Chondrocyte (in vitro differentiated cells): ENCODE measurements at places on chromosomes 4 and X.

GRCh38 chrX:134654398-134655012 lies 3.8 kb downstream of the PLAC1 start:
- H3K4me1 ChIP-seq = no peaks in the 10 kb centered on the region
- H3K27me3 ChIP-seq = no peaks in the 10 kb centered on the region
- H3K4me3 ChIP-seq = no peak overlapping the region
- no peak overlapping the region for H3K27ac ChIP-seq

DNA sequence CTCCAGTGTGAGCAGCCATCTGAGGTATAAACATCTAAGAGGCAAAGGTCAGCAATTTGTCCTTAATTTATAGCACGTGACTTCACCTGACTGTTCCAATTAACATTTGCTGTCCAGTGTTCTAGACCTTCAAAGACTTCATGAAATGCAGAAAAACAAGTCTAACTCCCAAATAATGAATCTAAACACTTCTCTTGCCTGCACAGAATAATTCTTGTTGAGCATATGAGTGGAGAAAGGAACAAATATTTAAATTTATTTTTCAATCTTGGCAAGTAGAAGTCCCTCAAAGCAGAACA lies 12.0 kb downstream of the RFC1 start:
- H3K27ac ChIP-seq = peak overlapping the region; percentile 90
- H3K4me3 ChIP-seq = peak overlapping the region; percentile 57
- H3K36me3 ChIP-seq = peaks cover 11% of the 10 kb centered on the region

GRCh38 chr4:139403462-139403861 lies 50.5 kb upstream of the RAB33B start:
- no peak overlapping the region for H3K4me3 ChIP-seq
- H3K36me3 ChIP-seq = peaks cover 12% of the 10 kb centered on the region
- DNase-seq = no peak
- H3K27me3 ChIP-seq = no peaks in the 10 kb centered on the region
- no peaks in the 10 kb centered on the region for H3K4me1 ChIP-seq
- no peak overlapping the region for H3K27ac ChIP-seq

GRCh38 chr4:55355555-55355954 lies 9.5 kb downstream of the SRD5A3 start:
- DNase-seq = no peak
- H3K27ac ChIP-seq = no peak overlapping the region
- H3K4me1 ChIP-seq = peaks cover 32% of the 10 kb centered on the region
- no peaks in the 10 kb centered on the region for H3K27me3 ChIP-seq
- peaks cover 12% of the 10 kb centered on the region for H3K36me3 ChIP-seq

DNA sequence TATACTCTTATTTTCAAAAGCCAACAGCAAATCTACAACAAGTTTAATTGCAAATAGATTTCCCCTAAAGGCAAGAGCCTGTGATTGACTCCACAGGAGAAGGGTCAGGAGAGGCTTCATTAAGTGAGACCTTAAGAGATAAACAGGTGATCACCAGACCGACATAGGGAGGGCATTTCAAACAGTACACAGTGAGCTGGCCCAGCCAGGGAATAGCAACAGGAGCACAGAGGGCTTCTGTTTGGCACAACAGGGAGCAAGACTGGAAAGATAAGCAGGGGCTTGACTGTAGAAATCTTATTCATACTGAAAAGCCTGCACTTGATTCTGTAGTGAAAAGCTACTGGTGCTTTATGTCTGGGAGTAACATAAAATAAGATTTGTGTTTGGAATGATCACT lies 3.9 kb downstream of the RUFY3 start:
- no peaks in the 10 kb centered on the region for H3K36me3 ChIP-seq
- no peak for DNase-seq
- no peaks in the 10 kb centered on the region for H3K27me3 ChIP-seq

GRCh38 chrX:24241822-24242648 lies 71.8 kb downstream of the SUPT20HL2 start:
- H3K27ac ChIP-seq = peak overlapping the region; percentile 91
- no peak for DNase-seq
- H3K36me3 ChIP-seq = no peaks in the 10 kb centered on the region
- H3K4me3 ChIP-seq = peak overlapping the region; percentile 36

DNA sequence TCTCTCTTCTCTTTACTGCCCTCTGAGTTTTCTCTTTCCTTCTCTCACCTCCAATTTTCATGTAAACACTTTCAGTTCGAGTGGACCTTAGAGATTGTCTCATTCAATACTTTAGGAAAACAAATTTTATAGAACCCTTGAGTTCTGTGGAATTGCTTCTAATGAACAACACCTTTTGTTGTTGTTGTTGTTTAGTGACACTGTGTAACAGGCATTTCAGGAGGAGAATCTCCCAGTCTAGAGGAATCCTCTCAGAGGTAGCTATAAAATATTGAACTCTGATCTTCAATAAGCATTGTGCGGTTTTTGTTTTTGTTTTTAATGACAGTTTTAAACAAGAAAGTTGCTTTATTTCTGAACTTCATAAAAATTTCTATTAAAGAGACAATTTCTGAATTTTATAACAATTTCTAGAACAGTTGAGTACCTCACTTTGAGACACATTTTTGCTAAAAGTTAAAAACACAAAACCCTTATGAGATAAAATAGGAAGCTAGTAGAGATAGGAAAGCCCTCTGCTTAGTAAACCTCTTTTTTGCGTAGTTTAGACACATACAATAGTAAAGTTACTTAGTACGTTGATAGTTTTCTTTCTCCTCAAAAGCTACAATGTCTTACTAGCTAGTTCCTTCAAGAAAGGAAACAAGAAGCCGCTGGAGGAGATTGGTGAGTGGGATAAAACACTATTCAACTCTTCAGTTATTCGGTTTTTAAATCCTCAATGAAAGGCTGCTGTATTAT lies 38.8 kb downstream of the CLCN3 start:
- H3K27ac ChIP-seq = peak overlapping the region; percentile 99
- no peaks in the 10 kb centered on the region for H3K27me3 ChIP-seq
- H3K4me3 ChIP-seq = peak overlapping the region; percentile 77
- DNase-seq = no peak

- DNase-seq = no peak
- no peaks in the 10 kb centered on the region for H3K4me1 ChIP-seq
- no peak overlapping the region for H3K27ac ChIP-seq
These were observed 281.0 kb downstream of the BMPR1B start for GRCh38 chr4:95038791-95039190.

DNA sequence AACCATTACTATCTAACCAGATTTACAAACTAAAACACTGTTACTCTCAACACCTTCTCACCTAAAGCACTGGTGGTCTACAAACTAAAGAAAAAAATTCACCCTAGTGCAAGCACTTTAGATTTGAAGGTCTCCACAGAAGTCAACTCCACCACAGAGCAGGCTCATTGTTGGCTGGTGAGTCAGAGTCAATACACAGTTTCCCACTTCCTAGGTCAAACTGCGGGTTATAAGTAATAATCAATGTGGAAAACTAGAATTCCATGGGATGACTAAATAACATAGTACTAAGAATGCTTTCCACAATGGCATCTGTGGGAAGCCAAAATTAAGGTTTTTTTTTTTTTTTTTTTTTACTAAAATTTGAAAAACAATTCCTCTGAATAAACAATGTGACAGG lies 191.8 kb downstream of the PDGFC start:
- peak overlapping the region; percentile 91 for H3K27ac ChIP-seq
- H3K4me1 ChIP-seq = peaks cover 81% of the 10 kb centered on the region
- no peak for DNase-seq
- peaks cover 4% of the 10 kb centered on the region for H3K36me3 ChIP-seq

GRCh38 chrX:65537229-65537628 lies 2.6 kb upstream of the LAS1L start:
- no peak overlapping the region for H3K27ac ChIP-seq
- H3K36me3 ChIP-seq = no peaks in the 10 kb centered on the region
- peaks cover 14% of the 10 kb centered on the region for H3K4me1 ChIP-seq
- H3K27me3 ChIP-seq = no peaks in the 10 kb centered on the region

GRCh38 chr4:21656832-21657231 lies 291.7 kb downstream of the KCNIP4 start:
- H3K27me3 ChIP-seq = no peaks in the 10 kb centered on the region
- H3K27ac ChIP-seq = no peak overlapping the region
- H3K4me3 ChIP-seq = no peak overlapping the region
- no peaks in the 10 kb centered on the region for H3K4me1 ChIP-seq
- no peak for DNase-seq

DNA sequence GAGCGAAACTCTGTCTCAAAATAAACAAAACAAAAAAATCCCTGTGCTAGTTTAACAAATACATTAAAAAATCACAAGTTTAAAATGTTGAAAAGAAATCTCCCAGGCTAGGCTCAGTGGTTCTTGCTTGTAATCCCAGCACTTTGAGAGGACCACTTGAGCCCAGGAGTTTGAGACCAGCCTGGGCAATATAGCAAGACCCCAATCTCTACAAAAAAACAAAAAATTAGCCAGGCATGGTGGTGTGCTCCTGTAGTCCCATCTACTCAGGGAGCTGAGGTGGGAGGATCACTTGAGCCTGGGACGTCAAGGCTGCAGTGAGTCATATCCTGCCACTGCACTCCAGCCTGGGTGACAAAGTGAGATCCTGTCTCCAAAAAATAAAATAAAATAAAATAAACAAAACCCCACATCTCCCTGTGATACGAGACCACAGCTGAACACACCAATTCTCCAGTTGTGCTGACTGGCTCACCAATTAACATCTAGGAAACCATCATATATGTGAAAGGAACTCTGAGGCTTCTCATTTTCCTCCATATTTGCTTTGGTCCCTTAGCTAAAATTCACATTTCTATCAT lies 7.3 kb downstream of the RPS4X start:
- DNase-seq = no peak
- H3K27me3 ChIP-seq = no peaks in the 10 kb centered on the region
- H3K27ac ChIP-seq = peak overlapping the region; percentile 93
- peaks cover 43% of the 10 kb centered on the region for H3K36me3 ChIP-seq

GRCh38 chrX:151370906-151371305 lies 26.1 kb upstream of the VMA21 start:
- no peak overlapping the region for H3K27ac ChIP-seq
- DNase-seq = no peak
- no peaks in the 10 kb centered on the region for H3K36me3 ChIP-seq
- H3K4me1 ChIP-seq = no peaks in the 10 kb centered on the region
- H3K27me3 ChIP-seq = peaks cover 11% of the 10 kb centered on the region

DNA sequence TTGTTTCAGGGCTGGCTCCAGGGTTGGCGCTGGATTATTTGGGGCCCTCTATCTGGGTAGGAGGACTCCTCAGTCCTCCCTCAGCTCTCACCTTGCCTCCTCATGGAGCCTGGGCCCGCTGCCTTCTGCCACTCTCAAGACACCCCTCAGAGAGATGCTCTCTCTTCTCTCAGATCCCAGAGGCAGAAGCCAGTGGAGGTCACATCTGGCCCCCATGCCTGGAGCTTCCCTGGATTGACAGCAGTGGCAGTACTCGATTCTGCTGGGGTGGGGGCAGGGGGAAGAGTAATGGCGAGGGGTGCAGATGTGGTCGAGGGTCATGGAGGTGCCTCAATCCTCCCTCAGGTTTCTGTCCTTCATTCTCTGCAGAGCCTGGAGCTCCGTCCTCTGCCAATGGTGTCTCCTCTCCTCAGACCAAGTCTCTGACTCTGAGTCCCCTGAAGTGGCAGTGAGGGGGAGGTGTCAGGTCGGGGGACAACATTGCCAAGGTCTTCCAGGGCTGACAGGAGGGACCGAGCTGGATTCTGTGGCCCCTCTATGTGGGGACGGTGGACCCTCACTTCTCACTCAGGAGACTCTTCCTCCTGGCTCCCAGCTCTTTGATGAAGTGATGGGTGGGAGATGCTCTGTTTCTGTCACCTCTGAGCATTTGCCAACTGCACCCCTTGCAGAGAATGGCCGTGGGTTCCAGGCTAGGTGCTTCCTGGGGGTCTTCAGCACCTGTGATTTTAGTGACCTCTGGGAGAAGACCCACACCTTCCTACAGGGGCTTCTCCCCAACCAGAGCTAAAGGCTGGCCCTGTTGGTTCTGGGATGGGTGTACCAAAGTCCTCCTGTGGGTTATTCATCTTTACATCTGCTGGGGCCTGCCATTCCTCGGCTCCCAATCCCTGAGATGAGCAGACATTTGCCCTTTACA lies 10.9 kb upstream of the HSFX1 start:
- H3K4me1 ChIP-seq = no peaks in the 10 kb centered on the region
- peak; percentile 41 for DNase-seq
- no peak overlapping the region for H3K27ac ChIP-seq

GRCh38 chr4:37872310-37872988 lies 18.4 kb upstream of the TBC1D1 start:
- H3K27me3 ChIP-seq = no peaks in the 10 kb centered on the region
- H3K4me1 ChIP-seq = no peaks in the 10 kb centered on the region
- H3K4me3 ChIP-seq = no peak overlapping the region
- peaks cover 4% of the 10 kb centered on the region for H3K36me3 ChIP-seq
- DNase-seq = no peak

DNA sequence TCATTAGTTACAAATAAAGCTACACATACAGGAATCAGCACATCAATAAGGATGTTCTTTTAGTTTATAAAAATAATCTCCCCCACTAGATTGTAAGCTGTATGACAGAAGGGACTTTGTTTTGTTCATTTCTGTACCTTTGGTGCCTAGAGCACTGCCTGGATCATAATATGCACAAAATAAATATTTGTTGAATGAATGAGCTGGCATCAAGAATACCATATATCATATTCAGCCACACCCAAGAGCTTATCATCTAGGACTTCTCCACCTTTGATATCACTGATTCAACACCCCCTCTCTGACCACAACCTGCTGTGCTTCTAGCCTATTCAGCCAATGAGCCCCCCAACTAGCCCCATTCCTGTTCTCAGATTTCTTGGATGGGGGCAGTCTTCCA lies 10.6 kb downstream of the SYTL4 start:
- H3K4me3 ChIP-seq = no peak overlapping the region
- no peak for DNase-seq
- H3K27me3 ChIP-seq = no peaks in the 10 kb centered on the region
- no peak overlapping the region for H3K27ac ChIP-seq

GRCh38 chrX:108219949-108220601 lies 128.5 kb downstream of the ATG4A start:
- DNase-seq = no peak
- H3K27me3 ChIP-seq = no peaks in the 10 kb centered on the region
- peaks cover 2% of the 10 kb centered on the region for H3K36me3 ChIP-seq
- peaks cover 10% of the 10 kb centered on the region for H3K4me1 ChIP-seq
- H3K27ac ChIP-seq = no peak overlapping the region

DNA sequence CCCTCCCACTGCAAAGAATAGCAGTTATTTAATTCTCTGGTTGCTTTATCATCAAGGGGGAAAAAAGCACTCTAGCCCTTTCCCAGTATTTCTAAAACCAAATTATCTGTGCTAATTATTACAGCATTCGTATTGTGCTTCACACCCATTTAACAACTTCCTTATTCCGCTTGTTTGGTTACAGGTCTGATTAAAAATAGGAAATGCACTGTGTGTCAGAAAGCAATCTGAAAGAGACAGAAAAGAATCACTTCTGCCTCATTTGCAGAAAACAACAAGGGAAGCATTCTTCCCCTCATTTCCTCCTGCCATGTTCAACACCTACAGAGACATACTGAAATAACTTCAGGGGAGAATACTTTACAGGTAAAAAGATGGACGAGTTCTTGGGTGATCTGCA lies 114.9 kb upstream of the MAP3K15 start:
- DNase-seq = no peak
- H3K36me3 ChIP-seq = no peaks in the 10 kb centered on the region
- H3K4me3 ChIP-seq = no peak overlapping the region
- H3K4me1 ChIP-seq = peaks cover 49% of the 10 kb centered on the region
- H3K27ac ChIP-seq = no peak overlapping the region

- H3K27ac ChIP-seq = no peak overlapping the region
- DNase-seq = no peak
- no peak overlapping the region for H3K4me3 ChIP-seq
- no peaks in the 10 kb centered on the region for H3K4me1 ChIP-seq
- no peaks in the 10 kb centered on the region for H3K36me3 ChIP-seq
These were observed 70.9 kb upstream of the UGT2B7 start for GRCh38 chr4:69025191-69025998.

- H3K36me3 ChIP-seq = no peaks in the 10 kb centered on the region
- H3K27me3 ChIP-seq = peaks cover 6% of the 10 kb centered on the region
- no peak for DNase-seq
These were observed 224.7 kb upstream of the DCAF8L1 start for GRCh38 chrX:28205905-28206304.
